ENCODE measurements at places on chromosomes 3 and 15.

DNA sequence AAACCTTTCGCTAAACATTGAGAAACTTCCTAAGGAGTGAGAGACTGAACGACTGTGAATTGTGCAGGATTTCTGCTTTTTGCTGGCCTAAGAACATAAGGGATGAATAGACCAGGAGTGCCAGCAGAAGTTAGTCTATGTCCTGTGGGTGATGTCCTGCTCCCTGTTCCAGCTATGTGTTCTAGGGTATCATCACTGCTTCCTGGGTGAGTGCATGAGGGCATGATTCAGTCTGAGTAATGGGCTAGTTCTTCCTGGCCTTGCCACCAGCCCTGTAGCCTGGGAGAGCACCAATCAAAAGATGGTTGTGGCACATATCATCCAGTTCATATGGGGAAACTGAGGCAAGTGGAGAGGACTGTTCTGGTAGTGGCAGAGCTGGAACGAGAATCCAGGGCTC lies 153.9 kb upstream of the TPM1 start:
- DNase-seq = no peak

DNA sequence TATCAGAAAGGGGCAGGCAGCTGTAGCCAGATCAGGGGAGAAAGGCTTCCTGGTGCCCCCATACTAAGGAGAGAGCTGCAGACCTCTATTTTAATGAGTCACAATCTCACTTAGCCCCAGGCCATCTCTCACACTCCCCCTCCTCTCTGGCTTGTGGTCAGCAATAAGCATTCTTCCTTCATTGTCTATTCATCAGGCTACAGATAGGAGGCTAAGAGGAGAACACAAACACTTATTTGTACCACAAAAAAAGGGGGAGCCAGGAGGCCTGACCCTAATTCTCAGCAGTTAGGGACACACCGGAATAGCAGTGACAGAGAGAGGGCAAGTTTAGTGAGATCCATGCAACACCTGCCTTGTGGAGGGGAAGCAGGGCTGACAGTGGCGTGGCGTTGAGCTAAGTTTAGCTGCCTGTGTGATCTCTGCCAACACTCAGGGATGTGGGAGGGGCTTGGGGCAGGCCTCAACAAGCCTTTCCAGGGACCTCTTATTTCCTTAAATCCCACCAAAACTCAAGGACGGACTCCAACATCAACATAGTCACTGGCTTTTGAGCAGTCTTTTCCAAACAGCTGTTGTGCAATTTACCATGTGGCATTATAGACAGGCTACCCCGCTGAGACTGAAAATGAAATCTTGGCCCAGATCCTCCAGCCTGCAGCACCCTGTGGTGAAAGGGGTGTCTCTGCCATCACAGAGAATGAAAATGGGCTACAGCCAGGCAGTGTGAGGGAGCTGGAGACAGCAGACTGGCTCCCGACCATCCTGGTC lies 191.9 kb upstream of the TSC22D2 start:
- DNase-seq = no peak

GRCh38 chr3:80668600-80669294 lies 900.9 kb upstream of the ROBO1 start:
- DNase-seq = no peak

GRCh38 chr3:95886616-95887015 lies 927.8 kb upstream of the EPHA6 start:
- no peak for DNase-seq

- peak; percentile 20 for DNase-seq
Observed at GRCh38 chr3:172040078-172040980, 951 bp downstream of the FNDC3B start.

- no peak for DNase-seq
Observed at GRCh38 chr3:179541094-179541493, 21.6 kb upstream of the ACTL6A start.

GRCh38 chr15:25859838-25860645 lies 3.1 kb downstream of the ATP10A start:
- DNase-seq = peak; percentile 50

DNA sequence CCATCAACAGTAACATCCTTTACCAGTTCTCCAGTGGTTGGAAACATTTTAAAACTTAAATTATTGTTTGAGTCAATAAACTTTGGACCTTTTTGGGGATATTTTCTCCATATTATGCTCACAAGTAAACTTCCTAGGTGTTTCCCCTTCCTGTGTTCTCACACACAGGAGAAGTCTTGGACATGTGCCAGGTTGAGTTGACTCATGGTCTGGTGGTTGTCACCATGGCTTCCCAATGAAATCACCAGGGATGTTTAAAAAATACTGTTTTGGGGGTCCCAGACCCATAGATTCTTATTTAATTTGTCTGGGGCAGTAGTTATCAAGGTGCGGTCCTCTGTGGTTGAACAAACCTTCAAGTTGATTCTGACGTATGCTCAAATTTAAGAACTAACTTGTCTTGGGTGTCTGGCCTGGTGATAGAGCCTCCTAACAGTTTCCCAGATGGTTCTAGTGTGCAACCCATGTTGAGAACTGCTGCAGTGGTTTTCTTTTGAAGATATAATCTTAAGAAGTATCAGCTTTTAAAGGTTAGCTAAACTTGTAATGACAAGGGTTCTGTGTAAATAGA lies 291.8 kb downstream of the EDEM1 start:
- no peak for DNase-seq

DNA sequence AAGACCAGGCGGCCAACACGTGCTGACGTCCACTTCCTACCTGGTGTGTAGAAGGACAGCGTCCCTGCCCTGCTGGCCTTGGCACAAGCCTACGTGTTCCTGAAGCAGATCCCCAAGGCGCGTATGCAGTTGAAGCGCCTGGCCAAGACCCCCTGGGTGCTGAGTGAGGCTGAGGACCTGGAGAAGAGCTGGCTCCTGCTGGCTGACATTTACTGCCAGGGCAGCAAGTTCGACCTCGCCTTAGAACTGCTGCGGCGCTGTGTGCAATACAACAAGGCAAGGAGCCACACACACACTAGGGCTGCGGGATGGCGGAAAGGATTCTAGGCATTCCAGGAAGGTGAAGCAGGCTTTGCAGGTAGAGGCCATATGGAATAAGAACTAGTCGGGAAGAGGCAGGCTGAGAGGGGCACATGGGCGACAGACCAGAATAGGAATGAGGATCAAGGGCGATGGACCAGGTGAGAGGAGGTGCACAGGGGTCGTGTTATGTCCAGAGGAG lies 15.9 kb downstream of the CSRNP1 start:
- DNase-seq = no peak

- no peak for DNase-seq
Observed at GRCh38 chr3:186640473-186640818, 247 bp downstream of the FETUB start.

DNA sequence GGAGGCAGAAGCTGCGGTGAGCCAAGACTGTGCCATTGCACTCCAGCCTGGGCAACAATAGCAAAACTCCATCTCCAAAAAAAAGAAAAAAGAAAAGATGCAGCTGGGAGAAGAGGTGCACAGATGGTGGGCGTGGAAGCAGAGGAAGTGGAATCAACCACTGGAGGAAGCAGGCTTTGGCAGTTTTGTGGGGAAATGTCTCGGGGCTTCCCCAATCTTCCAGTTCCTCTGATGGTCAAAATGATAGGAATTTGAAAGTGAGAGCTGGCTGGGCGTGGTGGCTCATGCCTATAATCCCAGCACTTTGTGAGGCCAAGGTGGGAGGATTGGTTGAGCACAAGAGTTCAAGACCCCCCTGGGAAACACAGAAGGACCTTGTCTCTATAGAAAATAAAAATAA lies 48.1 kb upstream of the SMAD3 start:
- DNase-seq = no peak

DNA sequence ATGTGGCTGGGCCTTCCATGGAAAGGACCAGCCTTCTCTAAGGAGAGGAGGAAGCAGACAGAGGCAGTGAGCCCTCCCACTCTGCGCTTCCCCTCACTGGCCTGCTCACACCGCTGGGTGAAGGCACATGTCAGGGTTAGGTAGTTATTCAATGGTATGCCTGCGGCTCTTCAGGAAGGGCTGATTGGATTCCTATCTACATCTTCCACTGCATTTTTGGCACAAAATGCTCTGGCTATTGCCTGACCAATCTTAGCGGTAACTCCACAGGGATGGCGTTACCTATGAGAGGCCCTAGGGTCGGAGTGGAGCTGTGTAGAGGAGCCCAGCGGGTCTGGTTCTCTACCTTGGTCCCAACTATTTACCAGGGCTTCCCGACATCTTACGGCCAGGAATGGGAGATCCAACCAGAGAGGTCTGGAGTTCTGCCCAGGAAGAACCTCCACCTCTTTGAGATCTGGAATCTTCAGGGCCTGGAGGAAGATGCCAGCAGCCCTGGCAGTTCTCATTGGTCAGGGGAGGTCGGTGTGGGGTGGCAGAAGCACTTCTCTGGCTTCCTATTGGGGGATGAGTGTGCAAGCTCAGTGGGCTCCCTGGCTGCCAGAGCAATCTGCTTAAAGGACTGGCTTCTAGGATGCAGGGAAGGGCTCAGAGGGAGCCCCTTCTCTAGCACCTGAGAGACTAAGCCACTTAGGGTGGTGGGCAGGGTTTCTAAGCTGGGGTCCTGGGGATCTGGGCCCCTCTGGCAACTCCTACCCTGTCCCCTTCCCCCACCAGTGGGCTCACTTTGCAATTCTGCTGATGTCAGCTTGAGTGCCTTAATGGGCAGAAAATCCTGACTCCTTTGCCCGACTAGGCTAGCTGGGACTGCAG lies 24.3 kb downstream of the SNX33 start:
- DNase-seq = no peak

DNA sequence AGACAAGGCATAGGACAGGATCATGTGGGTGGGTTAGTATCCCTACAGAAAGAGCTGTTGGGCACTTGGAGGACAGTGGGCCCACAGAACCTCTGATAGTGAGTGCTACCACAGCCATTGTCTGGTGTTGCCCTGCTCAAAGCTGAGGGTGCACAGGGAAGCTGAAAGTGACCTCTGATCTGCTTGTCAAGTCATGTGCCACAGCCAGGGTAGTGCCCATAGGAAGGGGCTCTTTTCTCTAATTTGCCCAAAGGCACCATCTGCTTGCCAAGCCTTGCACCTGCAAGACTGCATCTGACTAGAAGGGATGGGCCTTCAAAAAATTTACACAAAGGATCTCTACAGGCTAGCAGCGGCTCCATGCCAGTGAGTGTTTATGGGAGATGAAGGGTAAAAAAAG lies 87.4 kb upstream of the GSK3B start:
- DNase-seq = no peak

DNA sequence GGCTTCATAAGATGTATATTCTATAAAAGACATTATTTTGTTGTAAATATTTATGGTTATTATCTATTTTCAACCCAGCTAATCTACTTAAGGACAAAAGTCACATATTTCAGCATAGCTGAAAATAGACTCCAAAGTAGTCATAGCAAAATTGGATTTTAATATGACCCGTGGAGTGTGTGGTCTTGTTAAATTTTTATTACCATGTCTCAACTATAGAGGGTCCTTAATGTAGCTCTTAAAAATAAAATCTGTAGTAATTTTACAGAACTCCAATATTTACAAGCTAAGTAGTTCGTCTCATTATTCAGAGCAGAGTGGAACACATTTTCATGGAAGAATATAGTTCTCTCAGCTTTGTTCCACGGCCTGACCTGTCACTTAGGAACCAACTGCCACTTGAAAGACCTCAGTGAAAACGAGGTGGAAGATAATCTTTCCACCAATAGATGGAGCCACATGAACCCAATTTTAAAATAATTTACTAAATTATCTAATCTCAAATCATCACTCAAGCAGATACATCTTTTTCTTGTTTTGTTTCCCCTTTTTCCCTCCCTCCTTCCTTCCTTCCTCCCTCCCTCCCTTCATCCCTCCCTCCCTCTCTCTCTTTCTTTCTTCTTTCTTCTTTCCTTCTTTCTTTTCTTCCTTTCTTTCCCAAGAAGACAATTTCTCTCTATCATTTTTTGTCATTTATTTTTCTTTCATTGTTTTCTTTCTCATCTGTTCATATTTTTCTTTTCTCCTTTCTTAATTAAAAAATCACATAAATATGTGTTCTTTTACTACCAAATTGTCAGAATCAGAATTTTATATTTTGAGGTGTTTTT lies 97.2 kb downstream of the CLDN1 start:
- DNase-seq = no peak

DNA sequence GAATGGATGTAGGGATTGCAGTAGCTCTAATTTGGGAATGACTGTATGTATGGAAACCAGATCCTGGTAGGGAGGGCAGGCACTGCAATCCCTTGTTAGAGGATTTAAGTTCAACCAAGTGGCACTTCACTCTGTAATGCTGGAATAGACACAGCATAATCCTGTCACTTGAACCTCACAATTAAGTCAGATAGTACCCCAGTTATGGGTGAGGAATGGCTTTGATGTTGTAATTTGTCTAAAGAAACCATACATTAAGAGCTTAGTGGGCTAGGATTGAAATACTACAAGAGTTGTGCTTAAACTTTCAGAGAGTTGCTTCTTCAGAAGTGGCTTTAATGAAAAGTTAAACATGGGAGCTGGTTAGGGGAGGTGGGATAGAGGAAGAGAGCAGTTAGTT lies 9.3 kb downstream of the RAB7A start:
- DNase-seq = no peak

DNA sequence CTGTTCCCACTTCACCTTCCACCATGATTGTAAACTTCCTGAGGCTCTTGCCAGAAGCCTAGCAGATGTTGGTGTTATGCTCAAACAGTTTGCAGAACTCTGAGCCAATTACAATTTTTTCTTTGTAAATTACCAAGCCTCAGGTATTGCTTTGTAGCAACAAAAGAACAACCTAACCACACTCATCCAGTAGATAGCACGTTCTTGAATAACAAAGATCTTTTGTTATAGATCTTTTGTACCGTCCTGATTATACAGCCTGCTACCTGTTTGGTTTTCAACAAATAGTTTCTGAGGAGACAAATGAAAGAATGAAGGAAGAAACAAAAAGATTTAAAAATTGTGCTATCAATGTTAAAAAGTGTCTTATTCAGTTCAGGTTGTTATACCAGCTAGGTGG lies 474.7 kb upstream of the ALCAM start:
- no peak for DNase-seq

GRCh38 chr15:88011533-88011932 lies 245.0 kb downstream of the NTRK3 start:
- no peak for DNase-seq

- no peak for DNase-seq
Observed at GRCh38 chr15:95556866-95557225, 773.7 kb upstream of the NR2F2 start.

- no peak for DNase-seq
Observed at GRCh38 chr3:25834346-25834745, 44.5 kb downstream of the OXSM start.

DNA sequence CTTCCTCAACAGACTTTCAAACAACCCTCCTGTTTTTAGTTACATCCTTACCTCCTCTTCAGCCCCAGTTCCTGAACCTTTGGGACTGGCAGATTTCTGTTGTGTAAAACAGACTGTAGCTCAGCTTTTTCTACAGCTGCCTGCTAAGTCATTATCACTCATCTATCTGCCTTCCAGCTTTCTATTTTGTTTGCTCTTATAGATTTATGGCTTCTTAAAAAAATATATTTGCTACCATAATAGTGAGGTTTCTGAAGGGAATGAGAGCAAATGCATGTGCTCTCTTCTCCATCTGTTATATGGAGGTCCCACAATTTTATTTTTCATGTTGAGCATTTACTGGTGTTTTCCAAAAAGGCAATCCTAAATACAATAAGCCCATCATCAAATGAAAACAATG lies 18.2 kb upstream of the GJD2 start:
- DNase-seq = no peak
